ENCODE measurements at places on chromosomes 3 and 15. TPM values are rescaled to one million over a fixed set of nuclear protein-coding genes. Genes with fewer than 3 reads are reported as not detected.
A peak's percentile ranks its signal among the peaks of the same experiment; 100 is the strongest.

DNA sequence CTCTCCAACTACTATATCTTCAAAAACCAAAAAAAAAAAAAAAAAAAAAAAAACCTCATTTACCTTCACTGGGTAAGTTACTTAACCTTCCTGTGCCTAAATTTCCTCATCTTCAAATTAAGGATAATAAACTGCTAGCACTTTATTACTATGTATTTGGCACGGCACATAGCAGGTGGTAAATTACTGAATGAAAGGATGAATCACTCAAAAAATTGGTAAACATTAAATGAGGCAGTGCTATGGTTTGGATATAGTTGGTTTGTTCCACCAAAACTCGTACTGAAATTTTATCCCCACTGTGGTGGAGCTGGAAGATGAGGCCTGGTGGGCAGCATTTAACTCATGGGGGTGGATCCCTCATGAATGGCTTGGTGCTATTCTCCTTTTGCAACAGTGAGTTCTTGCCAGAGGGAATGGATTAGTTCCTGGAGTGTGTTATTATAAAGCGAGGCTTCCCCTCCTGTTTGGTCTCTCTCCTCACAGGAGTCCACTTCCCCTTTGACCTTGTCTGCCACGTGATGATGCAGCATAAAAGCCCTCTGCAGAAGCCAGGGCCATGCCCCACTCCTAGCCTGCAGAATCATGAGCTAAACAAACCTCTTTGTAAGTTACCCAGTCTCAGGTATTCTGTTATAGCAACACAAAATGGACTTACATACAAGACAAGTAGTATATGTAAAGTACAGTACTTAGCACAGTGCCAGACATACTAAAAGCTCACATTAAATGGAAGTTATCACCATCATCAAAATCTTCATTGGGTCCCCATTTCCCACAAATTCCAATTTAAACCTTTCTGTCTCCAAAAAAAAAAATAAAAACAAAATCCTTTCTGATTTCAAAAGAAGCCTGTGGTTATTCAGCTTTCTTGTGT is 20.6 kb downstream of the DCUN1D1 start:
- no peaks in the 10 kb centered on the region for H3K4me1 ChIP-seq
- no peaks in the 10 kb centered on the region for H3K36me3 ChIP-seq
- DNase-seq: no peak
- no peak overlapping the region for H3K4me3 ChIP-seq
- H3K27me3 ChIP-seq: no peaks in the 10 kb centered on the region

- H3K4me3 ChIP-seq: no peak overlapping the region
- no peak overlapping the region for H3K27ac ChIP-seq
- H3K27me3 ChIP-seq: no peaks in the 10 kb centered on the region
Measured at GRCh38 chr15:71743861-71744382, 66.4 kb upstream of the NR2E3 start.

DNA sequence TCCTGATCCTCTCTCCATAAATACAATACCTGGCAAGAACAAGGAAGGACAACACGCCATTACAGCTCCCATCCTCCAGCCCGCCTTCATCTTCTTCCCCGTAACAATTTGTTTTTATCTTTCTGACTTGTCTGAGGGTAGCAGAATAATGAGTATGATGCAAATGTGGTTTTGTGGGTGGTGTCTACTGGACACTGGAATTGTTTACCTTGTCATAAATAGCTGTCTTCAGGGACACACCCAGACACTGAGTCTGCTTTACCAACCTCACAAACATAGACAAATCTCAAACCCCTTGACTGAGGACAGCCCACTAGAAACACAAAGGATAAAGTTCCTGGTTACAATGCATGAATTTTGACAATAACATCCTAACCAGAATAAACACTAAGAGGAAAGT is 13.4 kb downstream of the WDR72 start:
- H3K27ac ChIP-seq: no peak overlapping the region
- H3K36me3 ChIP-seq: no peaks in the 10 kb centered on the region
- no peak for DNase-seq
- H3K4me1 ChIP-seq: no peaks in the 10 kb centered on the region
- H3K4me3 ChIP-seq: no peak overlapping the region

Gene TRH
- not detected for total RNA-seq

Gene NAA50
- 90.2 TPM for total RNA-seq

- no peak overlapping the region for H3K4me3 ChIP-seq
- H3K4me1 ChIP-seq: peaks cover 27% of the 10 kb centered on the region
- no peaks in the 10 kb centered on the region for H3K36me3 ChIP-seq
- no peak for DNase-seq
- peak overlapping the region; percentile 97 for H3K27ac ChIP-seq
- H3K27me3 ChIP-seq: no peaks in the 10 kb centered on the region
Measured at GRCh38 chr15:67843571-67844387, 3.9 kb upstream of the RNU6-1 start.

DNA sequence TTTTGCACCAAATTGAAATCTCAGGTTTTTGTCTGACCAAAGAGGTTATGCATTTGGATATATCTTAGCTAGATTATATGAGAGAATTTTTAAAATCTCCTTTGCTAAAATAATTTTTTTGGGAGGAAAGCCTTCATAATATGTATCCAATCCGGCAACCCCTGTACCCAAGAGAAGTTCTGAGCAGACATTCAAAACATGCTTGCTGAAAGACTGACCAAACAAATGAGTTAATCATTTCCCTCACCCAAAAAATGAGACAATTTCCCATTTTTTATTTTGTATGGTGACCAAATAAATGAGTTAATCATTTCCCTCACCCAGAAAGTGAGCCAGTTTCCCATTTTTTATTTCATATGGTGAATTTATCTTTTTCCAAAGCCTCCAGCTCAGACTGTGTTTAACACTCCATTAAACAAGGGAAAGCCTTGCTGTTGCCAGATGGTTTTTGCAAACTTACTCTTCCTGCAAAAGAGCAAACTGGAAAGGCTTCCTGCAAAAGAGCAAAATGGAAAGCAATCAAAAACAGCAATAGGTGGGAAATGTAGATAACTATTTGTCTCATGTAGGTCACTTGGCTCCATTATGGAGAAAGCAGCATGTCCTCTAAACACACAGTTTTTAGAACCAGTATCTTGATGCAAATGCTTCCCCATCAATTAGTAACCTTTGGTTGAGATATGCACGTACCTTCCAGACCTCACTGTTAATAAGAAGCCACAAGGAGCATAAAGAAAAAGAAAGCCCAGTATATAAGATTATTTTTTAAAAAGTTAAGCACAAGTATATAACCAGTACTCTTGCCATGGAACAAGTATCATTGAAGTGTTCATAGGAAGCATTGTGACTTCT is 78.4 kb upstream of the OSTN start:
- no peak overlapping the region for H3K27ac ChIP-seq
- H3K4me1 ChIP-seq: no peaks in the 10 kb centered on the region

GRCh38 chr3:171556148-171556547 is 95.9 kb upstream of the TNIK start:
- H3K36me3 ChIP-seq: no peaks in the 10 kb centered on the region
- DNase-seq: no peak
- H3K27me3 ChIP-seq: no peaks in the 10 kb centered on the region
- H3K4me3 ChIP-seq: no peak overlapping the region
- no peak overlapping the region for H3K27ac ChIP-seq
- no peaks in the 10 kb centered on the region for H3K4me1 ChIP-seq

- H3K27me3 ChIP-seq: no peaks in the 10 kb centered on the region
- DNase-seq: no peak
- H3K27ac ChIP-seq: peak overlapping the region; percentile 35
Measured at GRCh38 chr3:37457378-37458065, 283.1 kb upstream of the LRRFIP2 start.

All from tibial nerve (tissue), 4 donors.